NCI-H1105 treated with DMSO at 0.1 percent for 48 hours (cell line): ENCODE measurements at places on chromosomes 11 and 22.

DNA sequence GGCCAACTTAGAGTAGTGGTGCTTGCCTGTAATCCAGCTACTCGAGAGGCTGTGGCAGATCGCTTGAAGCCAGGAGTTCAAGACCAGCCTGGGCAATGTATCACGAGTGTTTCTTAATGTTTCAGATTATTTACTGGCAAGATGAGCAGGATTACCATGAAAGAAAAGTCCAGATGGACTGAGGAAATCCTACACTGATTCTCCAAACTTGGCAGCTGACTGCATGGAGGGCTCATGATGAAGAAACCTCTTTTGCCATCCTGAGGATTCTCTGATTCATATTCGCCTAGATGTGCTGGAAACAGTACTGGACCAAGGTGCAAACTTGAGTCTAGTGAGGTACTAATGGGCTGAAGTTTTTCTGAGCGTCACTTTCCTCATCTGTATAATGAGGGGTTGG lies 2.8 kb upstream of the SIDT2 start:
- no peak for DNase-seq

GRCh38 chr22:31526270-31526669 lies 29.9 kb downstream of the SFI1 start:
- DNase-seq = no peak

GRCh38 chr11:7098235-7098832 lies 9.5 kb downstream of the RBMXL2 start:
- DNase-seq = peak; percentile 60

GRCh38 chr11:61616434-61616833 lies 35.6 kb upstream of the SYT7 start:
- no peak for DNase-seq

DNA sequence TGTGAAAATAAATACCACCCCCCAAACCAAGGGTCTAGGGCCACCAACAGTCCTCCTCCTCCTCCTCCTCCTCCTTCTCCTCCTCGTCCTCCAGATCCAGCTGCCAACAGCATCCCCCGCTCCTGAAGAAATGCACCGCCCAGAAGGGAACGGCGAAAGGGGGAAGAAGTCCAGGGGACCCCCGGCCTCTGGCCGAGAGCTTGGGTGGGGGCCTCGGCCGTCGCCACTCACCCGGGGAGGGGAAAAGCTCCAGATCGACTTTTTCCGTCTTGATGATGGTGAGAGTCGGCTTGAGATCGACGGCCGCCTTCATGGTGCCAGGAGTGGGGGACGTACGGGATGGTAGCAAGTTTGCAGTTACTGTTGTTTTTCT lies 65.7 kb downstream of the ETS1 start:
- peak; percentile 57 for DNase-seq

GRCh38 chr22:49996119-49996517 lies 16.4 kb downstream of the IL17REL start:
- DNase-seq = no peak

GRCh38 chr11:70200212-70200844 lies 2.8 kb upstream of the FADD start:
- DNase-seq = no peak

- DNase-seq = peak; percentile 74
These were observed 23.6 kb downstream of the ALX4 start for GRCh38 chr11:44286268-44286880.

GRCh38 chr11:121644187-121644512 lies 191.4 kb upstream of the SORL1-AS1 start:
- DNase-seq = no peak

- DNase-seq = peak; percentile 40
These were observed 78.4 kb upstream of the WNT7B start for GRCh38 chr22:46055181-46055875.

GRCh38 chr22:43201486-43202219 lies 14.7 kb upstream of the TTLL12 start:
- no peak for DNase-seq

DNA sequence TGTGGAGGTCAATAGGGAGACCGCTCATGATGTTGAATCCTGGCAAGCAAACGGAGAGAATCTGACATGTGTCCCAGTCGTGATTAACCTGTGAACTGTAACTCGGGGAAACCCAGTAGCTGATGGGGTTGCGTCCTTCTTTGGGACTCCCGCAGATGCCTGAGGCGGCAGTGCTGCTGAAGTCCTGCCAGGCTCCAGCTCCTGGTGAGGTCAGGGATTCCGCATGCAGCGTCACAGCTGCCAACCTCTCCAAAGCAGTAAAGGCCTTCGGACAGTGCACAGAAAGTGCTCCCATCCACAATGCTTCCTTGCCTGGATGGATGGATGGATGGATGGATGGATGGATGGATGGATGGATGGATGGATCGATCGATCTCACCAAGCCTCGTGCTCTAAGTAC lies 13.5 kb downstream of the KCNQ1 start:
- DNase-seq = no peak

DNA sequence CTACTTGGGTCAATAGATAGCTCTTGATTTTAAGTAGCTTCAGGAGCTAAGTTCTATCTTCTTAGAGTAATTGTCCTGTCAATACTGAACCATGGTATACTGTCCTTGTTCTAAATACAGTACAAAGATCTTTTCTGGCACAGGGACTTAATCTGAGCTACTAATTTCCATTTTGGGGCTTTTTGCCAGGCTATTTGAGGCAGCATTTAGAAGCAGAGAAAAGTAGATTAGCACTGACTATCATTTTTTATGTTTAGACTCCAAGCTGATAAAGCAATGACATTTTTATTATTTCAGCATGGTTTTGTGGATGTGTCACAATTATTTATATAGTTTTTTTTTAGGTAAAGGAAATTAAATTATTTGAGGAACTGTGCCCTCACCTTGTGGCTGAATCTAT lies 163.2 kb downstream of the FAT3 start:
- DNase-seq = no peak

- DNase-seq = no peak
These were observed 54.1 kb upstream of the RRM1 start for GRCh38 chr11:4040461-4040860.

GRCh38 chr11:78094250-78094649 lies 14.6 kb upstream of the NDUFC2 start:
- DNase-seq = no peak

- DNase-seq = peak; percentile 97
These were observed 132.1 kb upstream of the BLID start for GRCh38 chr11:122248131-122248530.

- DNase-seq = no peak
These were observed 15.3 kb downstream of the POU2AF2 start for GRCh38 chr11:111260811-111261210.

DNA sequence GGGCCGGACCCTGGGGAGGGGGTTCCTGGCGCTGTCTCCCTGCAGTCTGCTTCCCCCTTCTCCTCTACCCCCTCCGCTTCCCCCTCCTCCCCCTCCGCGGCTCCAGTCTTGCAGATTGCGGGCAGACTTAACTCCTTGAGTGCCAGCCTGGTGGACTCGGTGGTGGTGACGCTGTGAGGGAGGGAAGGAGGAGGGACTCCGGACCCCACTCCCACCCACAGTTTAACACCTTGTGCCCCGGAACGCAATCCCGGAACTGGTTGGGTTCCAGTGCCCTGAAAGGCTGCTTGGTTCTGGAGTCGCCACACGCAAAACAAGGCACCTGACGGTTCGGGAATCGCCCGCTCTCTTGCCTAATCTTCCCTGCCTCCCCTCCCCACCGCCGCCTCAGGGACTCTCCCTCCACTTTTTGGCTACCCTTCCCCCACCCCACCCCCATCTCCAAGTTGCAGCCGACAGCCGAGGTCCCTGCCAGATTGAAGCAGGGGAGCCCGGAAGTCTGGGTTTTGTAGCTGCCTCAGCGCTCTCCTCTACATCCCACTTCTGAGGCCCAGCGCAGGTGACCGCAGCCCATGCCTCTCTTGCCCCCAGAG lies 3.9 kb upstream of the BCL9L start:
- peak; percentile 91 for DNase-seq
